ENCODE measurements at places on chromosomes 7 and 10. TPM values are rescaled to one million over a fixed set of nuclear protein-coding genes. Genes with fewer than 3 reads are reported as not detected.
A peak's percentile ranks its signal among the peaks of the same experiment; 100 is the strongest.

- DNase-seq, result no peak
These were observed 87.8 kb downstream of the TBXAS1 start for GRCh38 chr7:139916717-139917395.

GRCh38 chr10:17109475-17110207, 20.0 kb downstream of the CUBN start:
- DNase-seq, result peak; percentile 87

DNA sequence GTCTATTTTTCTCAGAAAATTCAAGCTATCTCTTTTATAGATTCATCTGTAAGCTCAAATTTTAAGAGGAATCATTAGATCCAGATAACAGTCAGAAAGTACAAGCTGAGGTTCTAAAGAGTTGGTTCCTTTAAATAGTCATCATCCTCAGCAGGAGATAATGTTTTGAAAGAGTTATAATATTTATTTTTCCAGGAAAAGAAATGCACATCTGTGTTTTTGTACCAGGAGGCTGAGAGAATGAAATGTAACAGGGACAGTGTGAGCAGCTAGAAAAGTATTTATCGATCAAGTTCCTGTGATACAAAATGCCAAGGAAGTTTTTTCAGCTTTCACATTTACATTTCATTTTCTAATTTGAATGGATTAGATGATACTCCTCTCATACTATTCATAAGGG, 120.2 kb upstream of the LRRTM3 start:
- no peak for DNase-seq

- peak; percentile 84 for DNase-seq
These were observed 51.4 kb upstream of the NFKB2 start for GRCh38 chr10:102344067-102344466.

FAM25C gene
- total RNA-seq, result not detected
